ENCODE measurements at places on chromosomes 13 and 19. TPM values are rescaled to one million over a fixed set of nuclear protein-coding genes. Genes with fewer than 3 reads are reported as not detected.

MFSD12 gene
- 77.4 TPM for total RNA-seq

ZSWIM9 gene
- 1.2 TPM for total RNA-seq

SPACA4 gene
- total RNA-seq, result not detected

CYP4F2 gene
- total RNA-seq, result not detected

C19orf47 gene
- 9.2 TPM for total RNA-seq

SLITRK6 gene
- 0.50 TPM for total RNA-seq
